ENCODE measurements at places on chromosomes 11 and 22.

DNA sequence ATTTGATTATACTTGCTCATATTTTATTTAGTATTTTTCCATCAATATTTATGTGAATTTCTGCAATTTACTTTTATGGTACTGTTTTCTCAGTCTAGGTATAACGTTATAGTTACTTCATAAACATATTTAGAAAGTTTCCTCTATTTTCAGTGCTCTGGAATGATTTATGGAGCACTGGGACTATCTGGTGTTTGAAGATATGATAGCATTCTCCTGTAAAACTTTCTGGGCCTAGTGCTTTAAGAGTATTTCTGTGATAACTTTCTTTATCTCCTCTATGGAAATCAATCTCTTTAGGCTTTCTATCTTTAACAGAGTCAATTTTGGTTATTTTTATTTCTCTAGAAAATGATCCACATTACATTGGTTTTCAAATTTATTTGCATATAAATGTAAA lies 85.1 kb downstream of the SOX6 start:
- DNase-seq = no peak

GRCh38 chr11:11444027-11444803 lies 91.2 kb upstream of the CSNK2A3 start:
- DNase-seq = no peak

- peak; percentile 27 for DNase-seq
These were observed 118.7 kb upstream of the IGLL5 start for GRCh38 chr22:22768885-22769284.

DNA sequence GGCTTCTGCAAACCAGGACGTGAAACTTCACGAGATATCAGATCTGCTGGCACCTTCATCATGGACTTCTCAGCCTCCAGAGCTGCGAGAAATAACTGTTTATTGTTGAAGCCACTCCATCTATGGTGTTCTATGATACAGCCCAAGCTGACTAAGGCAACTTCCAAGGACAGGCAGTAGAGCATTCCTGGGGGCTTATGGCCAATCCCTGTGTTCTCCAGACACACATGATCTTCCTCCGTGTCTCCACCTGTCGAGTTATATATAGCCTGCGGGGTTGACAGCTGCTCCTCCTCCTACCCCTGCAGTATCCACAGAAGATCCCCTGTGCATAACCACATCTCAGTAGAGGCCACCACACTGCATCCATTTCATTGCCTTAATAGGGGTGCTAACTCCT lies 11.0 kb downstream of the TP53AIP1 start:
- DNase-seq = no peak

- peak; percentile 89 for DNase-seq
These were observed 27.1 kb downstream of the ARAP1 start for GRCh38 chr11:72724851-72725723.

DNA sequence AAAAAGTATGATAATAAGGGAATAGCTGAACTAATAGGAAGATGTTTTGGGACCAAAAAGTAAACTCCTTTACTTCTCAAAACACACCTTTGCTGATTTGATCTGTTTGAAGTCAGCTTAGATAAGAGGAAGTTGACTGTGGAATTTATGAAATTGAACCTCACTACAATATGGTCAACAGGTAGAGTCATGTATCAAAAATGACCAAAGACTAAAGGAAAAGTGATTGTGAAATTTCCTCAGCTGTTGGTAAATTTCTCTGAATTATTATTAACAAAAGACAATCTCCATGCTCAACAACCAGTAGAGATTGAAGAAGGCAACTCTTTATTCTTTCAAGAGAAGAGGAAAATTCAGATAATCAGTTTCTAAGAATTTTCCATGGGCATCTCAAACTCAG lies 826.5 kb downstream of the KCNA4 start:
- DNase-seq = no peak

- DNase-seq = no peak
These were observed 58.6 kb upstream of the PRDM11 start for GRCh38 chr11:45087900-45088160.

DNA sequence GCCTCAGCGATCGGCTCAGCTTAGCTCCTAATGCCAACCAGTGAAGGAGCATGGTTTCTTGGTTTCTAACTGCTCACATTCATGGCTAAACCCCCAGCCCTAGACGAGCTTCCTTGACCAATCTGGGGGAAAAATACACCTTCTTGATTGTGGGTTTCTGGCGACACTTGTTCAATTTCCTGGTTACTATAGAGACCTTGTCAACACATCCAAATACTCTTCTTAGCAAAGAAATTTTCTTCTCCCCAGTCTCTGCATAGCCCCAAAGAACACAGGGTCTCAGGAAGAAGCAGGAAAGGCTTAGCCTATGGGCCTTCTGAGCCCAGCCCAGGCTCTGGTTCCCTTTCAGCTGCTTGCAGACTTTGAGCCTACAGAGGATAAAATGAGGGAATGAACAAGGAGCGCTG lies 88.5 kb upstream of the SYT13 start:
- DNase-seq = no peak

GRCh38 chr11:62611705-62612365 lies 740 bp downstream of the EML3 start:
- no peak for DNase-seq

DNA sequence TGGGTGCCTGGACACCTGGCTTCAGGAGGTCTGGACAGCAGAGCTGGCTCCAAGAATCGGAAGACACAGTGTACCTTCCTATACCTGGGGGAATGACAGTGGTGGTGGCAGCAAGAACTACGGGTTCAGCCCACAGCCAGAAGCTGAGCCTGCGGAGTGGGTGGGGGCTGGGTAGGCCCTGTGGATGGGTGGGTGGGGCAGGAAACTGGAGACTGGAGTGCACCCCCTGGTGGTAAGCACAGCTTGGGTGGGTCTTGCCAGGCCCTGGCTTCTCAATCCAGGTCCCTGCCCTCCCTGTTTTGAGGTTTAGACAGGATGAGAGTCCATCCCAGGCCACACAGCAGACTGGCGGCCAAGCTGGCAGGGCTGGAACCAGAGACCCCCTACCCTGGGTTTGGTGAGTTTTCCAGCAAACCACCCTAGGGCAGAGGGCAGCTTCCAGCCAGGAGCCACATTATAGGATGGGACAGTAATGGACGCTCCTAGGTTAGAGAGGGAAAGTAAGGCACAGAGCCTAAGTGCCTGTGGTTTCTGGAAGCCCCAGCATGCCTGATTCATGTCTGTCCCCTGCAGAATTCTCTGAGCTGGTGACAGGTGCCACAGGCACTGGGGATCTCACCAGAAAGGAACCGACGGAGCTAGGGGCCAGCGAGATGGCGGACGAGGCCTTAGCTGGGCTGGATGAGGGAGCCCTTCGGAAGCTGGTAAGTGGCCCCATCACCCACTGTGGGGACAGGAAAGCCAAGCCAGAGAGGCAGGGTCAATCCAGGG lies 1.7 kb downstream of the SMTN start:
- DNase-seq = no peak

DNA sequence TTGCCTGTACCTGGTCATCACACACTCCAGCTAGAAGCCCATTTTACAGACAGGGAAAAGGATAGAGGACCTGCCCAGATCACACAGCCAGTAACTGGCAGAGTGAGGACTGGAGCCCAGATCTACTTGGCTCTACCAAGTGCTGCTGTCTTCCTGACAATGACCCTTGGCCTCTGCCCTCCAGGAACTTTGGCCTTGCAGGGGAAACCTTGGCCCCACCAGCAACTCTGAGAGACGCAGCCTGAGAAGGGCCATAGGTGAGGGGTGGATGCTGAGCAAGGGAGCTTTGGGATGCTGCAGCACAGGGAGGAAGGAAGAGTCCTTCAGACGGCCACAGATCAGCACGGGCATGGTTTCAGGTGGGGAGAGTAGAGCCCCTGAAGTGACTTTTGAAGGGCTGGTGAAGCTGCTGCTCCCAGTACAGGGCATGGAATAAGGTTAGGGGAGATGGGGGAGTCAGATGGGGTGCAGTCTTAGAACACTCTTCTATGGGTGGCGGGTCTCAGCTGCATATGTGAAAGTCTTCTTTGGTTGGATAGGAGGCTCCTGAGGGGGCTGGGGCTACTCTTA lies 2.0 kb upstream of the CAPN5 start:
- DNase-seq = no peak

GRCh38 chr11:76577921-76578653 lies 92.5 kb downstream of the LRRC32 start:
- DNase-seq = no peak

- no peak for DNase-seq
These were observed 3.7 kb downstream of the SHANK2 start for GRCh38 chr11:71248656-71249055.

DNA sequence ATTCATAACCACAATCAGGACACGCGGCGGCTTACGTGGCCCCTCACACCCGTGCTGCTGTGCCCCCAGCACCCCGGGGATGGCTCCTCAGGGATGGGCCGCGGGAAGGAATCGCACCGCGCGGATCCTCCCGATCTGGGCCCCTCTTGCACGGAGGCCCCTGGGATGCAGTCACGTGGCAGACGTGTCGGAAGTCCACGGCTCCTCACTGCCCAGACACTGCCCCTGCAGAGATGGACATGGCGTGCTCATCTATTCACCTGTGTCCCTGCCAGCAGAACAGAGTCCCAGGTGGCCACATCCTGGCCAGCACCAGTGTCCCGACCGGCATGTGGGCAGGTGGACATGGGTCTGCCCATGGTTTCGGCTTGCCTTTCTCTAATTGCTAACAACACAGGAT lies 12.8 kb downstream of the MOB2 start:
- no peak for DNase-seq

- DNase-seq = no peak
These were observed 10.9 kb downstream of the SSH3 start for GRCh38 chr11:67314218-67314617.

DNA sequence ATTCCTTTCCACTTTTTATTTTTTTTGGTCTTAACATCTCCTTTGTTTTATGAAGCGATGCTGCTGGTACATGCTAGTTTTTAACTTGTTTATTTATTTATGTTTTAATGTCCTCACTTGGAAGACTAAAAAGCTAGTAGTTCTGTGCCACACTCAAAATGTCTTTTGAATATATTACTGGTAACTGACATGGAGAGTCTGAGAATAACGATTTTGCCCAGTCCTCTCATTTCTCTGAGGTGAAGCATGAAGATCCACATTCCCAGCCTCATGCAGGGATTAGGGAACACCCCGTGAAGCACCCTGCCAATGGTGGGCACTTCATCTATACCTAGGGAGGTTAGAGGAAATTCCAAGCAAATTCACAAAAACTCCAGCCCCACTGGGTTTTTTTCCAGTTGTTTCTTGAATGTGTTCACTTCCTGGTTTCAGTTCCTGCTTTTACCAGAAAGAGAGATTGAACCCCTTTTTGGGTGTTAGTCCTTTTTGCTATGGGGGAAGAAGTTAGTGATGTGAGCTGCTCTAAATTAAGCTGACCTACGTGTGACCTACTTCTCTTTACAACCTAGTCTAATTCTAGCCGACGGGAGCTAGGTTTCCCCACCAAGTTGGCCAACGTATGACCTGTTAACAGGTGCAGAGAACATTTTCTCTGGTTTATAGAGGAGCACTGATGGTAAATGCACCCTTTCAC lies 106.1 kb downstream of the SLC1A2 start:
- no peak for DNase-seq

DNA sequence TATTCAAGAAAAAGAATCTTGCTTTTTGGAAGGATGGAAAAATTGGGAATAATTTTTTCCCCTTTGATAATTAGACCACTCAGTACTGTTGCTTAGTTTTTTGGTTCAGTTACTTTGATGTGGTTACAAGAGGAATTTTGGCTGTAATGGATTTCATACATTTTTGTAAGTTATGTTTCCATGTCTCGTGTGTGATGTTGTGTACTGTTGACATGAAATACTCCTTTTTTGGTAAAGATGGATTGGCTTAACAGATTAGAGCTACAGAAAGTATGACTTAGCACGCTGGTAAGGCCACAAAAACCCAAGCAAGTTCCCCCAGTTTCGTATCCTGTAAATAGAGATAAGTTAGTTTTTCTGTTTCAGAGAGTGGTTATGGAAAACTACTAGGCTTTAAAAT lies 11.9 kb downstream of the TBCEL start:
- DNase-seq = no peak

DNA sequence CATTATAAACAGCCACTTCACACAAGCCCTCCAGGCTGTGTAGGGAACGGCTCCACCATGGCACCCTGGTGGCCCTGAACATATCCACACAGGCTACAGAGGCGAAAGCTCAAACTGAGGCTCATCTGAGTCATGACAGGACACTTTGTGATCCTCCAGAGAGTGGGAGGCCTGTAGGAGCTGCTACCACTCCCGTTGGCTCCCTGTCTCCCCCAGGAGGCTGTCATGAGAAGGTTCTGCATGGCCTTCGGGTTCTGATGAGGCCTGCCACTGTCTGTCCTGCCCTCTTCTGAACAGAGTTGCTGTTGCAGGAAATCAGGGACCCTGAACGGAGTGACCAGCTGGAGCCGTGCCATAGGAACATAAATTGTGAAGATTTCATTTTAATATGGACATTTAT lies 23.8 kb upstream of the ALDH3B2 start:
- DNase-seq = no peak

DNA sequence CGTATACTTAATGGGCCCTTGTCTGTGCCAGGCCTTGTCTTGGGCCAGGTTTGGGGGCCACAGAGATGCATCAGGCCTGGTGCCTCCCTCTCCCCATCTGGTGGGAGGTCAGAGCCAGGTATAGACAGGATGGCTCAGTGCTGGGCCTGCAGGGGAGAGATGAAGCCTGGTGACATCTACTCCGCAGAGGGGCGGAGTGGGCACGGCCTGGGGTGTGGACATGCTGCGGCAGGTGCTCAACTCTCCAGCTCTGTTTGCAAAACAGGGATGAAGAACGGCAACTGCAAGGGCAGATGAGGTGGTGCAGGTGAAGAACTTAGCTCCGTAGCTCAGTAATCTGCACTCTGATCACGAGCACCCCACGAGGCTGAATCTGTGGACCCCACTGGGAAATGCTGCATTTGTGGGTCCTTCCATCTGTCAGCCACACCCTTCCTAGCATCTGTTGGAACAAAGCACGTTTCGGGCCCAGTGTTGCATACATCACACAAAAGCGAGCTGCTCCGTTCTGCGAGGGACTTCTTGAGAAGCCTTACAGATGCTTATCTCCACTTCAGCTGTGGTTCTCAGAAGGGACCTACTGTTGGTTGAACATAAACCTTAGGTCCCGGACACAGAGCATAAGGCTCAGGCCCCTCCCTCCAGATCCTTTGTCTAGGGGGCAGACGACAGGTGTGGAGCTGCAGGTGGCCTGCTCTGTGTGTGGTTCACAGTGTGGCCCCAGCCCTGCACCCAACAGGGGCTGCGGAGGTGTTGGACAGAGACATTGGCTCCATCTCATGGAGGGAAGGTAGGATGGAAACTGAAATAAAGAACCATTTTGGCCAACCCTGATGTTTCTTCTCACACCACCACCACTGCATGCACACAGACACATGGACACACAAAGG lies 78.3 kb downstream of the LRRC32 start:
- no peak for DNase-seq

GRCh38 chr11:2798951-2799761 lies 86.4 kb downstream of the CDKN1C start:
- DNase-seq = peak; percentile 68

GRCh38 chr11:60170566-60170965 lies 12.3 kb downstream of the MS4A6A start:
- no peak for DNase-seq

- no peak for DNase-seq
These were observed 105.0 kb downstream of the FAT3 start for GRCh38 chr11:92329646-92330045.
